Cardiac septum (tissue), 1 donor: ENCODE measurements at places on chromosomes 13 and 19.

GRCh38 chr19:2213799-2214198 is 22.3 kb downstream of the PLEKHJ1 start:
- DNase-seq = no peak

DNA sequence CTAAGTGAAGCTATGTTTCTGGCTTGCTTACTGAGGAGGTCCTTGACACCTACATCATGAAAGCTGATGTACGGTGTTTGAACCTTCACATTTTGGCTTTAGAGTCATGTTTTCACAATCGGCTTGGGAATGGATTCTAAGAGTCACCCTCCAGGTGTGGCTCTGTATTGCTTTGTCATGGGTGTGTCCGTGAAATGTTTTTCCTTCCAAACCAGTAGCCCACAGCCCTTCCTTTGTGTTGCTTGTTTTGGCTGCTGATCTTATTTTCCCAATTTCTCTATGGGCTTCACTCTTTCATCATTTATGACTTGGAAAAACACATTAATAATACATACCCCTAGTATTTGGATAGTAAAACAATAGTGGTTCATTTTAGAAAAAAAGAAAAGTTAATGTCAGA is 240.6 kb downstream of the GGACT start:
- no peak for DNase-seq

- DNase-seq = no peak
Observed at GRCh38 chr13:51481656-51482055, 28.8 kb upstream of the INTS6 start.

- DNase-seq = no peak
Observed at GRCh38 chr19:45138303-45138751, 22.5 kb downstream of the NKPD1 start.
